NCI-H1105 treated with DMSO at 0.1 percent for 48 hours (cell line): ENCODE measurements at places on chromosomes 11 and 22.

DNA sequence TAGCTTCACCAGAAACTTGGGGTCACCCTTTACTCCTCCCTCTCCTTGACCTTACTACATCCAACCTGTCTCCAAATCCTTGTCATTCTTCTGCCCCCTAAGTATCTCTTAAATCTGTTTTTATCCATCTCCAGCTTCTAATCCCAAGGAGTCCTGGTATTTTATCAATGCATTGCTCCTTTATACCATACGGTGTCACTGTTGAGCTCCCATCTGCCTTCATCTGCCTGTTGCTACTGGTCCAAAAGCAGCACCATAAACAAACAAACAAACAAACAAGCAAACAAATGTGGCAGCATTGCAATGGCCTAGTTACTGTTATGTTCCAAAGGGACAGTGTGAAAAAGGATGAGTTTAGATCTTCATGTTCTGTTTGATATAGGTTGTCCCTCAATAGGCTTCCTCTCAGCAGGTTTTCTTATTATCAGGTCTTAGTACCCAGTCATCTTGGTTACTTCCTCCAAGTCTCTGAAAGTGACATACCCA, 34.2 kb downstream of the DNHD1 start:
- DNase-seq = peak; percentile 58

GRCh38 chr11:1087961-1088926, 13.6 kb downstream of the MUC2 start:
- no peak for DNase-seq

- no peak for DNase-seq
These were observed 26.4 kb downstream of the SCN4B start for GRCh38 chr11:118126082-118126838.

- DNase-seq = no peak
These were observed 139.6 kb downstream of the TRIM44 start for GRCh38 chr11:35802221-35802620.

GRCh38 chr11:488992-489391, 18.1 kb downstream of the RNH1 start:
- no peak for DNase-seq

GRCh38 chr11:34647131-34647530, 26.2 kb downstream of the EHF start:
- no peak for DNase-seq

DNA sequence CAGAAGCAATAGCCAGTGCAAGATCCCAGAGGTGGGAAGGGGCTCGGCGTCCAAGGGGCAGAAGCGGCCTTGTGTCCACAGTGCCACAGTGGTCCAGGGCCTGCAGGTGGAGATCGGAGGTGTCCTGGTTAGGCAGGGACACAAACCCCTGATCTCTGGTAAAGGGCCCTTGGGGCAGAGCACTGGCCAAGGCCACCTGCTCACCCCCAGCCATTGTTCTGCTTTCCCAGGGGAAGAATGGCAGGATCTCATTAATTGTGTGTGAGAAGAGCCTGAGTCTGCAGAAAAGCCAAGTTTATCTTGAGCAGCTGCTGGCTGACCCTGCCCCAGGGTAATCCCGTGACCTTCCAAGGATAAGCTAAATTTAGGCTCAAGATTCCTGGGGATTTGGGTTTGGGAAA, 3.1 kb upstream of the CLDN5 start:
- DNase-seq = no peak

GRCh38 chr22:29138556-29139305, 65.9 kb downstream of the KREMEN1 start:
- no peak for DNase-seq

GRCh38 chr11:35330931-35331330, 88.4 kb downstream of the SLC1A2 start:
- no peak for DNase-seq

- peak; percentile 62 for DNase-seq
These were observed 1.6 kb upstream of the EHBP1L1 start for GRCh38 chr11:65574109-65574810.

DNA sequence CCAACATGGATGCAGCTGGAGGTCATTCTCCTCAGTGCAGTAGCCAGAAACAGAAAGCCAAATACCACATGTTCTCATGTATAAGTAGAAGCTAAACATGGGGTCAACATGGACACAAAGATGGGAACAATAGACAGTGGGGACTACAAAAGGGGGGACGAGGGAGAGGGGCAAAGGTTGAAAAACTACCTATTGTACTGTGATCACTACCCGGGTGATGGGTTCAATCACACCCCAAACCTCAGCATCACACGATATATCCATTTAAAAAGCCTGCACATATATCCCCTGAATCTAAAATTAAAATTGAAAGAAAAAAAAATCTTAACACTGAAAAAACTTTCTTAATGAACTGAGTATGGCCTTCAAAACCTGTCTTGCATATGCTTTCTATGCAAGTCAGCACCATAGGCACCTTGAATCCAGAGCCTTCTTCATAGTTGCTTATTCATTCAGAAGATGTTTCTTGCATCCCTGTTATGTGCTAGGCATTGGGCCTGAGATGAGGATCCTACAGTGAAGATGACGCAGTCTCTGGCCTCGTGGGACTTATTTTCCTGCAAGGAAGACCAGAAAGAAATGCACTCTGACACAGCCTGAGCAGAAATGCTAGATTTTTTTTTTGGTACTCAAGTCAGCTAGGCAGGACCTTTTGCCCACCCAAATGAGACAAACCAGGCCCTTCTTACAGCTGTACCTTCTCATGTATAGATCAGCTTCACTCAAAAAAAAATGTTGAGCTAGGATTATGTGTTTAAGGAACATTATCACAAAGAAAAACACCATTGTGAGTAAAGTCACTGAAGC, 21.0 kb downstream of the NNMT start:
- no peak for DNase-seq

DNA sequence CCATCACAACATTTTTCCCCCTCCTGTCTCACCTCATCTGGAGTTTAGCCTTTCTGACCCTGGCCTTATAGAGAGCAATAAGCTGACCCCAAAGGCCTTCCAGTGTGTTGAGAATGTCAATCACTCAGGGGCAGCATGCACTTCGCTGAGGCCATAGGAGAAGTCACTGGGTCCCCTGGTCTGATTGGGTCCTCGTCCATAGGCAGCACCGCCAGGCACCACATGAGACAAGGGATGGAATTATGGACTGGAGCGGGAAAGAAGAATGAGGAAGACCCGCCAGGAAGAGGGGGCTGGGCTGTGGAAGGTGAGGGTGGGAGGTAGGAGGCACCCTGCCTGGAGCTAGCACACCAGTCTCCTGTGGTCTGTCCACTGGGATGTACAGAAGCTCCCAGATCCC, 72.9 kb downstream of the DSCAML1 start:
- no peak for DNase-seq

DNA sequence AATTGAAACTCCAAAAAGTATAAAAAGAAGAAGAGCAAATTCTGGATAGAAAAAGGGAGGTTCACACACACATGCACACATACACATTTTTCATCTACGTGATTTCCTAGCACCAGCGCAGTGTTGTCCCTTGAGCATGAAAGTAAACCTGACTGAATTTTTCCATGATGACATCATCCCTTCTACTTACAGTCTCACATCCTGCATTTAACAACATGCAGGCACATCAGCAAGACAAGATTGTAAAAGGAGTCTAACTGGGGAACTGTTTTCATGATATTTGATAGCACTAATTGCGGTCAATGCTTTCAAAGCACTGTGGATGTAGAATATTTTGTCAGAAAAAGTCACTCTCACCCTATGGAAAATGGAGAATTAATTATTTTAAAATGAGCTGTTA, 36.6 kb downstream of the GAS2 start:
- peak; percentile 26 for DNase-seq

DNA sequence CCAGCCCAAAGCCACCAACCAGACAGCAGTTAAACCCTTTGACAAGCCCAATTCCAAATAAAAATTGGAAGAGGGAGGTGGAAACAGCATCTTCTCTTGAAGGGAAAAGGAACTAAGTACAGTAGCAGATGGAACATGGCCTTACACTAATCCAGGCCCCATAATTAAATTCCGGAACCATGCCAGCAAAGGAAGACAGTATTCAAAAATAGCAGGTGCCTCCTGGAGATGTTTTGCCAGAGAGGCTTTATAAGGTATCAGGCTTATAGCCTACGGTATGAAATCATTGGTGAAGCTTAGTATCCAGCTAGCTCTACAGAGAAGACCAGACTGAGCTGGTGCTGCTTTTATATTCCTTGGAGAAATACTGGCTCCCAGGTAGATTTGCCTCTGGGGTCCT, 344.1 kb upstream of the API5 start:
- DNase-seq = peak; percentile 55

- DNase-seq = no peak
These were observed 6.6 kb upstream of the GAS2 start for GRCh38 chr11:22659783-22660182.

DNA sequence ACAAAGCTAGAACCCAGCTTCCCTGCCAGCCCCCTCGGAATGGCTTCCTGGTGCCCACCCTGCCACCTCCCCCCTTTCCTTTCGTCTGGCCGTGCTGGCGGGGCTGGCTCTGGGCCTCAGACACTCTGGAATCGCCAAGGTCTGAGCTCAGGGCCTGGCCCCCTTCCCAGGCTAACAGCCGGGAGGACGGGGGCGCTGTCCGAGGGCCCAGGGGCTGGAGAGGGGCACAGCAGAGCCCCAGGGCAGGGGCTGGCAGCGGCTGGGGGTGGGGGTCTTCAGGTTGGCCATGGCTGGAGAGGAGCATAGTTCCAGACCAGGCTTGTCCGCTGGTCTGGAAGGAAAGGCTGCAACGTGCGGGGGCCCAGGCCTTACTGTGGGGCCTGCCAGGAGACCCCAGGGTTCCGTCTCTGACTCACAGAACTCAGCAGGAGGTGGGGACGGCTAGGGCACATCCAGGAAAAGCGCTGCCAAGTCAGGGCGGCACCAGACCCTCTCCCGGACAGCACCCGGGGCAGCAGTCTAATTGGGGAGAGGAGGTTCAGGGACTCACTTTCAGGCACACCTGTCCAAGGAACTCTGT, 861 bp upstream of the LTBP3 start:
- DNase-seq = no peak

GRCh38 chr11:98630736-98631135, 390.0 kb upstream of the CNTN5 start:
- no peak for DNase-seq

DNA sequence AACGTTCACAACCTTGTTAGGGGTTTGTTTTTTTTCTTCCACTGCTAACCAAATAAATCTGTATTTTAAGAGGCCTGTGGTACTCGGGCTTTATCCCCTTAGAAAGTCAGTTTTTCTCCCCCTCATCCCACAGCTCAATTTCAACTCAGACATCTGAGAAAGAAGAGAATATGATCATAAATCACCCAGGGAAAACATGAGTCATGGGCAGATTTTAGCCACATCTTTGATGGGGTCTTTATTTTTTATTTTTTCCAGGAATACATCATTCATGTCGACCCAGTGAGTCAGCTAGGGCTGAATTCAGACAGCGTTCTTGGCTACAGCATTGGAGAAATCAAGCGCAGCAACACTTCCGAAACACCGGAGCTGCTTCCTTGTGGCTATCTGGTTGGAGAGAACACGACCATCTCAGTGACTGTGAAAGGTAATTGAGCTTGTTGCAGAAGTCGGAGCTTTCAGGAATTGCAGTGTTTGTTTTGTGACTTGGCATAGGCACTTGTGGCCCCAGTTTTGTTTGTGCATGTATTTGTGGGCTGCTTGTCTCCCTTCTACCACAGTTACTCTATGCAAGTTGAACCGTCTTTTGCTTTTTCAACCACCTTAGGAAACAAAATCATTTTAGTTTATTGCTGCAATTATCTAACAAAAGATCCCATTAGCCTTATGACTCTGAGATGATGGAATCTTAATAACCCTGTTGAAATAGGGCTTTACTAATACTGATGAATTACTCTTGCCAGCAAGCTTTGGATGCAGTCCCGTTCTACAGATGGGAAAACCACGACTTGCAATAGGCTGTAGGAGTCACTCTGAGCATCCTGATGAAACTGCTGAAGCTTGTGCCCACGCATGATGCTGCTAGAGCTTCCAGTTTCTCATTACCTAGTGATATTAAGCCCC, 62.7 kb downstream of the DBX1 start:
- peak; percentile 97 for DNase-seq

DNA sequence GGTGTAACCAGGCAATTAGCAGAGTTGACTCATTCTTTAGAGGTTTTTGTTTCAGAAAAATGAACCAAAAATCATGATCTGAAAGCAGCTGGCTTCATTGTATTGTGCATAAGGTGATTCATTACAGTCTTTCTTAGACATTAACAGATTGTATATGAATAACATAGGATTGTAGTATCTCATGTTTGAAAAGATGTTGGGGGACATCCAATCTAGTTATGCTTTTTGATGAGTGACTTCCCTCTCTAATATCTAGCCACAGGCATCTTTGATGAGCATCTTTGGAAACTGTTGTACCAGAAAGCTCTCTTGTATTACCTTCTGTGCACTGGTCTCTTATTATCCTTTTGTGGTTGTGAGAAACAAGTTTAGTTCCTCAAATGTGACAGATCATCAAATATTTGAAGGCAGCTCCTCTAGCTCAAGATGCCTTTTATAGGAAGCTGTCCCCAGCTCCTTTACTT, 8.3 kb downstream of the GRK3 start:
- DNase-seq = no peak

DNA sequence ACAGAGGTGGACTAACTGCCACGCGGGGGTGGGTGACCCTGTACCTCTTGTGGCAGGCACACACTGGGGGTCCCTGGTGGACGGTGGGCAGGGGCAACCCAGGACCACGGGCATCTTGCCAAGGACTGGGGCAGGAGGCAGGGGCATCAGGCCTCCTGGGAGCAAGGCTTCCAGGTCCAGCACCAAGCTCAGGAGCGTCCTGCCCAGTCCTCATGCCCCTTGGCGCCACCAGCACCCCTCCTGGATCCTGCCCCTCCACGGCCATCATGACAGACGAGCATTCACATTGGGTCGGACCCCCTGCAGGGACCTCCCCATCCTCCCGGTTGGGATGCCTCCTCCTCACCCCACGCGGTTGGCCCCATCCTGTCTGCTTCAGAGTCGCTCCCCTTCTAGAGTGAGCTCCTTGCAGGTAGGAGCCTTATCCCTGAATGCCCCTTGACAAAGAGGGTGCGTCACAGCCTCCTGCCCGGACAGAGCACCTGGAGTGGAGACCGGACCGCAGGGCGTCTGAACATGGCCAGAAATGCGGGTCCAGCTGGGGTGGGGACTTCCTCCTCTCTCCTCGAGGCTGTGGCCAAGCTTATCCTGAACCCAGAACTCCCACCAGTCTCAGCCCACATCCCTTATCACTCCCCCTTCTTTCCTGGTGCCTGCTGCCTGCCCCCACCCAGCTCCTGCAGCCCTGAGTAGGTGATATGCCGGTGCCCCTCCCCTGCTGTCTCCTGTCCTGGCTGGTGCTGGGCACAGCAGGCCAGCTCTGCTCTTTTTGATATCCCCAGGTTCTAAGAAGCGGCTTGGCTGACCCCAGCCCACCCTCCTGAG, 40.3 kb downstream of the IGF2 start:
- DNase-seq = no peak

DNA sequence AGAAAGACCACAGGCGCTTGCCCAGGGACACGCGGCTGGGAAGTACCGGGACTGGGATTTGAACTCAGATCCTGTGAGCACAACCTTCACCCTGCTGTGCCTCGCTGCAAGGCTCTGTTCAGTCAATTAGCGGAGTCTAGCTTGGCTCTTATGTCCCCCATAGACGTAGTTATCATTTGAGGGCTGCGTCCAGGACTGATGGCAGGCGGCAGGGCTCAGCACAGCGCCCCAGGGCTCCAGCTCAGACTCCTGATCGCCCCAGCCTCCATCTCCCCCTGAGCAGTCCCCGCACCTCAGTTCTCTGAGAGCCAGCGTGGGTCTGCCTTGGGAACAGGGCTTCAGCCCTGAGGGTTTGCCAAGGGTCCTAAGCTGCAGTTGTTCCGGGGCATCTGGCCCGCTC, 19.8 kb downstream of the MRGPRG start:
- no peak for DNase-seq
